ENCODE measurements at places on chromosomes 4 and X.
A peak's percentile ranks its signal among the peaks of the same experiment; 100 is the strongest.

DNA sequence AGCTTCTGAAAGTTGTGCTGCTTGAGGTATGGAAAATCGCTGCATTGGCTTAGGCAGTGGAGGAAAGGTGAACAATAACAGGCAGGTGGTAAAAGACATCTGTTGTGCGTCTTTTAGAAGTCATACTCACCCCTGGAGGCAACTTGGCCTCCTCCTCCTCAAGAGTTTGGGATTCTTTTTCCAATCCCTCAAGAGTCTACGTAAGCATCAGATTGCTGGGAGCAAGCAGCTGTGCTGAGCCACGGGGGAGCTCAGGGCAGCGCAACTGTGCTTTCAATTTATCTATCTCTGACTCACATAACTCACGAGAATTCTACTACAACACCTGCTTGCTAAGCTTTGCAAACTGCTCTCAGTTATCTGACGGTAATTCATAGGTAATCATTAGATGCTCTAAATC is 6.4 kb upstream of the RBMX2 start:
- no peak for DNase-seq

DNA sequence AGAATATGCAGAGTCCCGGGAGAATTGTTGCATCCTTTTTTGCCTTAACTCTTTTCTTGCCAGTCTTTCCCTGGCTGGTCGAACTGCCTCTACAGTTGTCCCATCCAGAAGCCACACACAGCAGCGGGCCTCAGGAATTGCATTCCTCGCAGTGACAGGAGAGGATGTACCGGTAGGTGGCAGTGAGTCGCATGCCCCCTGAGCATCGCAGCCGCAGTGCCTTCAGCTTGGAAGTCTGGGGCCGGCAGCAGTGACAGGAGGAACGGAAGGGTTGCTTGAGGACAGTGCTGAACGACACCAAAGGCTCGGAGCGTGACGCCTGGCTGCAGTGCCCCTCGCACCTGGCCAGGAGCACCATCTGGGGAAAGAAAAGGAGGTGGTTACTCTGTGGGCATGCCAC is 23.5 kb downstream of the NDP start:
- DNase-seq = peak; percentile 63

- no peak for DNase-seq
Observed at GRCh38 chr4:47945930-47946726, 31.7 kb upstream of the NFXL1 start.

GRCh38 chr4:182307746-182308145 is 64.5 kb downstream of the TENM3 start:
- no peak for DNase-seq

- DNase-seq = no peak
Observed at GRCh38 chr4:184950117-184950830, 68.0 kb upstream of the HELT start.

- no peak for DNase-seq
Observed at GRCh38 chr4:185921583-185922555, 109.9 kb upstream of the SORBS2 start.

- no peak for DNase-seq
Observed at GRCh38 chr4:151641167-151641566, 119.6 kb downstream of the GATB start.

DNA sequence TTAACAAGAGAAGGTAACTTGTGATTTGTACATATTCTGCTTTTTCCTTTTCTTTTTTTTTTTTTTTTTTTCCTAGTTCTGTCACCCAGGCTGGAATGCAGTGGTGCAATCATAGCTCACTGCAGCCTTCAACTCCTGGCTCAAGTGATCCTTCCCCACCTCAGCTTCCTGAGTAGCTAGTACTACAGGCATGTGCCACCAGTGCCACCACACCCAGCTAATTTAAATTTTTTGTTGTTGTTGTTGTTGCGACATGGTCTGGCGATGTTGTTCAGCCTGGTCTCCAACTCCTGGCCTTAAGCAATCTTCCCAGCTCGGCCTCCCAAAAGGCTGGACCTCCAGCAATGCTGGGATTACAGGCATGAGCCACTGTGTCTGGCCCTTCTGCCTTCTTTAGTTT is 1.5 kb upstream of the TACR3 start:
- DNase-seq = no peak

GRCh38 chr4:40808926-40809457 is 59.2 kb downstream of the NSUN7 start:
- no peak for DNase-seq

DNA sequence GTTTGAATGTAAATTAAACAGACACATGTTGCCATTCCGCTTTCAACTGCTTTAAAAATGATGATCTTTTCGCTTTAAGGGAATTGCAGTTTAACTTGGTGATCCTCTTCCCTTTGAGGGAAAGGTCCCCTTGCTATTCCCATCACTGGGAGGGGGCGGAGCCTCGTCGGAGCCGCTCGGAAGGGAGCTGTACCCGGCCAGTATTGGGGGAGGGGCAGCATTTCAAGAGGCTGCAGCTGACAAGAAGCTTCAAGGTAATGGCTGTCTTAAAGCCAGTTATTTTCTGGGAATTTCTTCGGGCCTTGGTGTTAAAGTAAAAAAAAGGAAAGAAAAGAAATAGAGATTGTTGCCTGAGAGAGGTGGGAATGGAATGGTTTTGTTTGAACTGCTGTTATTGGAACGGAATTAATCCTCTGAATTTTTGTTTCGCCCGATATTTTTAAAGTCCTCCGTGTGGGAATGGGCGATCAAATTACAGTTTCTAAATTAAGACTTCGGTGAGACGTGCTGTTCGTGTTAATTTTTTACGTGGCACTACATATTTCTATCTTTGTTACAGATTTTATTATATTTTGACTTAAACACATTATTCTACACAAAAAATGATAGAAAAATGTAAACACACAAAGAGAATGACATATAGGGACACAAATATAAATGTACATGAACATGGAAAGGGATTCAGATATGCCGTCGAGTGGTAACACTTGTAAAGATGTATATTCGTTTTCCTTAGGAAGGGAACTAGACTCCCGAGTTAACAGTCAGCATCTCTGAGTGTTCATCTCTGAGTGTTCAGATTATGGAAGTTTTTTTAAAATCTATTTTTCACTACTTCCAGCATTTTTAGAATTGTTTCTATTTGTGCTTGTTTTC is 9.2 kb downstream of the PWWP3B start:
- DNase-seq = peak; percentile 81

GRCh38 chr4:17577665-17578481 is 875 bp downstream of the LAP3 start:
- DNase-seq = peak; percentile 54

DNA sequence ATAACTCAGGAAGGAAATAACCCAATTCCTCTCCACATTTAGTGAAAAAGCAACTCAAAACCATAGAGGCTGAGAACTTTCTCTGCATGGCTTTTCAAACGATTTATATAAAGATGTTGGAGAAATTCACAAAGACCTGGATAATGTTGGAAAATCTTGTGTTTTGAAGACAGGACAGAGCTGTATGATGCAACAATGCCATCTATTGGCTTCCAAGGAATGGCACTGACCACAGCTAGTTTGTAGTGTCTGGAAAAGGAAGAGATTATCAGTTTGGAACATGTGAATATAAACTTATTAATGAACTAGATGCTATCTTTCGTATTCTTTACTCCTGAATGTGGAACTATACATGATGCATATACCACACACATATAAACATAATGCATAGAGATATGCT is 503.6 kb downstream of the IL1RAPL1 start:
- DNase-seq = no peak

- DNase-seq = no peak
Observed at GRCh38 chr4:3348621-3349020, 55.8 kb downstream of the RGS12 start.

GRCh38 chrX:138885886-138886285 is 174.4 kb upstream of the FGF13 start:
- no peak for DNase-seq

GRCh38 chrX:129034196-129034595 is 489.1 kb downstream of the SMARCA1 start:
- no peak for DNase-seq

DNA sequence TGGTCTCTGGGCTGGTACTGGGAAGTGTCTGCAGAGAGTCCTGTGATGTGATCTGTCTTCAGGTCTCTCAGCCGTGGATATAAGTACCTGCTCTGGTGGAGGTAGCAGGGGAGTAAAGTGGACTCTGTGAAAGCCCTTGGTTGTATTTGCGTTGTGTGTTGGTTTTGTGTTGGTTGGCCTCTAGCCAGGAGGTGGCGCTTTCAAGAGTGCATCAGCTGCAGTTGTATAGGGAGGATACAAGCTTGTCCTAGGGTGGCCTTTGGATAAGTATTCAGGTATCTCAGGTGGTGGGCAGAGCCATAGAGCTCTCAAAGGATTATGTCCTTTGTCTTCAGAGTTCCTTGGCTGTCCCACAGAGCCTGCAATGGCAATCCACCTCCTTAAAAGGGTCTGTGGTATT is 111.6 kb downstream of the MAGEB17 start:
- peak; percentile 35 for DNase-seq

DNA sequence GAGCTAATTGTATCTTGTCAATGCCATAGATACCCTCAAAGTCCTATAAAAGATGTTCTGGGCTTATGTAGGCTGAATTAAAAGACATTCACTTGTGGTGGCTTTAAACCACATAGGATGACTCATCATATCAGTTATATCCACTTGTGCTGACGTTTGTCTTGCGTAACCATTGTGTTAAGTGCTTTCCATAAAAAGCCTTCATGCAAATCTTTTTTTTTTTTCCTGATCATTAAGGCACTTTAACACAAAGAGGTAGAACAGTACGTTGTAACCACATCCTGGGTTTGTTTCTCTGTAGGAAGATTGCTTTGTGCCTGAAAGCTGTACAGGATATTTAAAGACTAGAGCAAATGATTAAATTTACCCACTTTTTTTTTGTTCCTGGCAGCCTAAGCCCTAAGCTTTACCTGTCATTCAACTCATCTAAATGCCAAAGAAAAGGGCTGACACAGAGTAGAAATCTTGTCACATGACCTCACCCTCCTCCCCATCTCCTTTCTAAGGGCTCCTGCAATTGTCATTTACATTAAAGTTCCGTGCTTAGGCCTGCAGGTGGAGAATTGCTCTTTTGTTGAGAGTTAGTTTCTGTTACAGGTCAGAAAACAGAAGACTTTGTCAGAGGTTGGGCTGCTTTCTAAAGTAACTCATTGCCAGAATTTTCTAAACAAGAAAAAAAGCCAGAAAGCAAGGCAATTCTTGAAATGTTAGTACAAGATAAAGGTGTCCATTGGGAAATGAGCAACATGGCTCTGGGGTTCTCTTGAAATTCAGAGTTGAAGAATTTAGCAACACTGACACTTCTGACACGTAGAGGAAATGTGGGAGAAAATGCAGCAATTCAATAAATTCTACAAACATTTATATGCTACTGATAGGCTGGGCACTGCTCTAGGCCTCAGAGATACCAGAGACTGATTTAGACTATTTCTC is 555.6 kb downstream of the PPARGC1A start:
- DNase-seq = peak; percentile 14

DNA sequence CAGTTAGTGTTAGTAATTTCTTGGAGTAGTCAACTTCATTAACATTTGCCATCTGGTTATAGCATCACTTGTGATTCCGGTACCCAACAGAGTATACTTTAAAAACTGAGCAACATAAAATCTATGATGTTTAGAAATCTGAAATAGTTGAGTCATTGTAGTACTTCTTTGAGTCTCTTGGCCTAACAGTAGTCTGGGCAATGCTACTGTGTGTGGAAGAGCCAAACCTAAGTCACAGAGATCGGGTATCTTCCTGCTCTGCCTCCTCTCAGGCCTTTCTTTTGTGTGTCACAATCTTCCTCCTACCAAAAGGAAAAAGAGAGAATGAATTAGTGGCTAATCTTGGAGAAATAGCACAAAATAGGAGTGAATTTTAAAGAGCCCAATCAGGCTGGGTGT is 25.5 kb downstream of the DCUN1D4 start:
- DNase-seq = no peak

- DNase-seq = peak; percentile 76
Observed at GRCh38 chr4:151674804-151675391, 85.9 kb downstream of the GATB start.

- DNase-seq = no peak
Observed at GRCh38 chrX:70434914-70435586, 9.6 kb upstream of the DLG3 start.

DNA sequence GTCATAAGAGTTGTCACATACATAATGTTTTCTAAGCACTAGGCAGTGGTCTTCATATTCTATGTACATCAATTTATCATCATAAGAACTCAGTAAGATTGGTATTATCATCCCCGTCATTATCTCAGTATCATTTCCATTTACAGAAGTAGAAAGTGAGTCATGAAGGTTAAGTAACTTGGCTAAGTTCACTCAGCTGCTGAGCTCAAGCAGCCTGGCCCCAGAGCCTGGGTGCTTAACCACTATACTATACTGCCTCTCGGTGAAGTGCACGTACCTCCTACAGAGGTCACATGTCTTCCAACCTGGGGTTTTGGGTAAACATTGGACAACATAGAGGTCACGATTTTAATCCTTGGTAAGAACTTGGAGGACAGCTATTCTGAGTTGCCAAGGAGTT is 161.5 kb upstream of the GATB start:
- DNase-seq = no peak

GRCh38 chrX:74521961-74522751 is 92.3 kb downstream of the RLIM start:
- no peak for DNase-seq

DNA sequence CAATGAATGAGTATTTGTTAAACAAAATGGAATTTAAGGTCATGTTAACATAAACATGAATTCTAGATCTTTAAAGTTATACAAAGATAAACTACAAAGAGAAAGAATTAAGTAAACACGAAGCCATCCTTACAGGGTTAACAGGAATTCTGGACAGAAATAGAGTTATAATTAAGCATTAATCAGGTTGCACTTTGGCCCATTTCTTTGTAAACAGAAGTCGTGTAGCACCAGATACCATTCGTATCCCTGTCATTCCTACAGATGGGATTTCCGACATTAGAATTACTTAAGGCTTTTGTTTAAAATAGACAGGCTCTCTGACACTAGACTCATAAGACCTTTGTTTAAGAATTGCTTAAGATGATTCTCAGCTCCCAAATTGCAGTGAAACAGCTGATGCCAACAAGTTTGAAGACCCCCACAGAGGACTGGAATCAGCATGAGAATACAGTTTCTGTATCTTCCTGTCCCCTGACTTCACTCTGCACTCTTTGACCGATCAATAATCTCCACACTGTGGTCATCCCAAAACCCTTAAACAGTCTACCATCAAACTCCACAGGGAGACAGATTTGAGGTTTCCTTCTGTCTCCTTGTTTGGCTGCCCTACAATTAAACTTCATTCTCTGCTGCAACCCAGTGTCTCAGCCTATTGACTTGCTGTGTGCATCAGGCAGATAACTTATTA is 22.3 kb upstream of the TMEM150C start:
- DNase-seq = no peak

DNA sequence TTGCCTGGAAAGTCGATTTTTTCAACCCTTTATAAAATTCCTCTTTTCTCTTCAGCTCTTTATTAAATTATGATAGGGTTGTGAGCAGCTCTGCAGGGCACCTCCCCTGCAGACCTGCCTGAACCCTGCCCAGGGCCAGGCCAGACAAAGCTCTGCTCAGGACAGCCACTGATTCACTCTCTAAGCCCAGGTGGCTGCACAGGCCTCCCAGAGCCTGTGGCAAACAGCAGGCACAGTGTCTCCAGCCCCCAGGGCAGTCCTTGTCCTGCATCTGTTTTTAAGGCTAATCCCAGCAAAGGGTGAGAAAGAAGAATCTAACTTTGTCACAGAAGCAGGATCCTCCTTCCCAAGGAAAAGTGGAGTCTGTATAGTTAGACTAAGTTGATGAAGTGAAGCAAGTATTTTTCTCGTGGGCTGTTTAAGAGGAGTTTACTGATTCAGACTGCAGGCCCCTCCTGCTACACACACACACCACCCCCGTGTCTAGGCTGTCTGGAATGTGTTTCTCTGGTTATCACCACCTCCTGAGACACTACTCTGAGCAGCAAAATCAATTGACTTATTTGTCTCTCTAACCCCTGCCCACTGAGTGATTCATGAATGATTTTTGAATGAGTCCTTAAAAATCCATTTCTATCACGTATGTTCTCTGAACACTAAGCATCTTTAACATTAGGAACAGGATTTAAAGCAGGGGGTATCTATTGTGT is 101.7 kb downstream of the CHIC2 start:
- no peak for DNase-seq
